Aorta (tissue), 5 donors: ENCODE measurements at places on chromosomes 2 and 18. TPM values are rescaled to one million over a fixed set of nuclear protein-coding genes. Genes with fewer than 3 reads are reported as not detected.

The PPP1R1C gene
- total RNA-seq, result 0.81 TPM

DNA sequence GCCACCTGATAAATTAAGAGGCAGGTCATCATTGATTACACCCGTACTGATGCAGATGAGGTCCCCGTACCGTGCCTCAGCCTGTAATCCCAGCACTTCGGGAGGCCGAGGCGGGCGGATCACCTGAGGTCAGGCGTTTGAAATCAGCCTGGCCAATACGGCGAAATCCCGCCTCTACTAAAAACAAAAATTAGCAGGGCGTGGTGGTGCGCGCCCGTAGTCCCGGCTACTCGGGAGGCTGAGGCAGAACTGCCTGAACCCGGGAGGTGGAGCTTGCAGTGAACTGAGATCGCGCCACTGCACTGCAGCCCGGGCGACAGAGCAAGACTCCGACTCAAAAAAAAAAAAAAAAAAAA, 683 bp upstream of the ENOSF1 start:
- H3K4me3 ChIP-seq, result peak overlapping the region; percentile 85
- no peaks in the 10 kb centered on the region for H3K27me3 ChIP-seq
- no peak overlapping the region for H3K27ac ChIP-seq
- H3K36me3 ChIP-seq, result no peaks in the 10 kb centered on the region
- DNase-seq, result no peak

The SCN3A gene
- 2.4 TPM for total RNA-seq

DNA sequence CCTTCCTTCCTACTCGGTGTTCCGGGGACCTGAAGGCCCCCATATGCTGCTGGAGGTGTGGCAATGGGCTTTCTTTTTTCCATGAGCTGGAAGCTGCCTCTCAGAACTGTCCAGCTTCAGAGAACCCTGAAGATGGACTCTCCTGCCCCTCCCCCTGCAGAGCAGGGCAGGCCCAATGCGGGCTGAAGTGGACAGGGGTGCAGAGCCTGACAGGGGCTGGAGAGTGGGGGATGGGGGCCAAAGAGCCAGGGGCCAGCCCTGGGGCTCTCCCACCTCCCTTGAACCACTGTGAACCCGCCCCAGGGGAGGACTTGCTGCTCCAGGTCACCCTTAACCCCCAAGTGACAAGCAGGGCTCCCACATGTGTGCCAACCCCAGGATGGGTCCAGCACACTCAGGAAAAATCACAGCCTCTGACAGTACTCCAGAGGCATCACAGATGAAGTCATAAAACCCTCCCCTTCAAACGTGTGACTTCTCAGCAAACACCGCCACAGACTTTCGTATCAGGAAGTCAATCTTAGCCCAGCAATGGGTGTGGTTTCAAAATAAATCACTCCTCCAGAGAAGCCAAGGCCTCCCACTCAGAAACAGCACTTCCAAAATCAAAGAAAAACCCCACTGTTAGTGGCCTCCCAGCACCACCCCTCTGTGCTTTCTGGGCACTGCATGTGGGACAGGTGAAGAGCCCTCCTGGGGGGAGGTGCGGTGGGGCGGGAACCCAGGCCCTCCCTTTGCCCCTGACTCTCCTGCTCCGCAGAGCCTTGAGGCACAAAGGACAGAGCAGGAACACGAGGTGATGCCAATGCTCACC, 135.8 kb downstream of the HDAC4 start:
- no peak overlapping the region for H3K4me3 ChIP-seq
- no peaks in the 10 kb centered on the region for H3K27me3 ChIP-seq
- no peaks in the 10 kb centered on the region for H3K36me3 ChIP-seq
- peaks cover 1% of the 10 kb centered on the region for H3K4me1 ChIP-seq

The ANKRD36B gene
- total RNA-seq, result 36.4 TPM
